ENCODE measurements at places on chromosomes 2 and 18. TPM values are rescaled to one million over a fixed set of nuclear protein-coding genes. Genes with fewer than 3 reads are reported as not detected.

- DNase-seq: no peak
Observed at GRCh38 chr2:165844216-165844615, 50.2 kb upstream of the GALNT3 start.

- no peak for DNase-seq
Observed at GRCh38 chr2:134365356-134365755, 111.5 kb downstream of the MGAT5 start.

DNA sequence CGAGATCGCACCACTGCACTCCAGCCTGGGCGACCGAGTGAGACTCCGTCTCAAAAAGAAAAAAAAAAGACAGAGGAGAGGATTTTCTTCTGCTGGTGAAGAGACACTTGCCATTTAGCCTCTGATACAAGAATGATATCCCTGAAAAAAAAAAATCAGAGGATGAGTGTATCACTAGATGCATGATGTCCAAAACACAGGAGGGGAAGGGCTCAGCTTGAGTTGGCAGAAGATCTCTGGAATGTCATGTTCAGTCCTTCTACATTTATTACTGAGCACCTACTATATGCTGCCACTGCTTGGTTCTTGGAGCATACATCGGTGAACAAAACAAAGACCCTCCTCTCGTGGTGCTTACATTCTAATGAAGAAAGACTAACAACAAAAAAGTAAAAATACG is 10.9 kb upstream of the PKDCC start:
- no peak for DNase-seq

GRCh38 chr2:56248965-56249742 is 65.4 kb downstream of the CCDC85A start:
- DNase-seq: peak; percentile 35

- no peak for DNase-seq
Observed at GRCh38 chr2:39385172-39385571, 51.9 kb downstream of the MAP4K3 start.

DNA sequence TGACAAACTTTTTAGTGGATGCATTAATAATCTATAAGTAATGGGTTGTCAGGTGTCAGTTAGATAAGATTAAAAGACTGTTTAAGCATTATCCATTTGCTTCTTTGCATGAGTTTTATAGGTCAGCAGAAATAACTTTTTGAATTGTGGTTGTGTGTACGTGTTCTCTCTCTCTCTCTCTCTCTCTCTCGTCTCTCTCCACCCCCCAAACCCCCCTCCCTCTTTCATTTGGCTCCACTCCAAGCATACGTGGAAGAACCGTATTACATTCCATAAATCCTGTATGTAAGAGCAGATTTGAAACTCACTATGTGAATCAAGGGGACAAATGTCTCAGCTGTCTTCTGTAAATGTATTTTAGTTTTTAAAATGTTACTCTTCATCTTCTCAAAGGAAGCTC is 120.2 kb downstream of the MEIS1 start:
- peak; percentile 60 for DNase-seq

GRCh38 chr2:240648155-240648649 is 22.9 kb downstream of the GPR35 start:
- DNase-seq: no peak

Gene METTL8
- total RNA-seq: 73.3 TPM

DNA sequence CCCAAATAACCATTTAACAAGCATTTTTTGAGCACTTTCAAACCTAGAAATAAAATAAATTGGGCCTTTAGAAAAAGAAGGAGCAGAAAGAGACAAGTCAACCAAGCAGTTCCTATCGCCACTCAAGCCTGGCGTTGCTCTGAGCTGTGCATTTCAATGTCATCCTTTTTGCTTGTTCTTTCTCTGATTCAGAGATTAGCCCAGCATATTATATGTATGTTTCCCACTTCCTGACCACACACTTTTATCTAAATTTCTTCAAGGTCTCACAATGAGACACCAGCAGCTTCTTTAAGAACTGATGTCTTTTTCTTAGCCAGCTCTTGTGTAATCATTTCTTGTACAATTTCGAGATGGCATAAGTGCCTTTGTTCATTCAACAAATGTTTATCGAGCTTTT is 344.5 kb upstream of the ID2 start:
- DNase-seq: no peak

- no peak for DNase-seq
Observed at GRCh38 chr2:132429351-132429750, 12.7 kb downstream of the GPR39 start.
